ENCODE measurements at places on chromosomes 1 and 21.
A peak's percentile ranks its signal among the peaks of the same experiment; 100 is the strongest.

DNA sequence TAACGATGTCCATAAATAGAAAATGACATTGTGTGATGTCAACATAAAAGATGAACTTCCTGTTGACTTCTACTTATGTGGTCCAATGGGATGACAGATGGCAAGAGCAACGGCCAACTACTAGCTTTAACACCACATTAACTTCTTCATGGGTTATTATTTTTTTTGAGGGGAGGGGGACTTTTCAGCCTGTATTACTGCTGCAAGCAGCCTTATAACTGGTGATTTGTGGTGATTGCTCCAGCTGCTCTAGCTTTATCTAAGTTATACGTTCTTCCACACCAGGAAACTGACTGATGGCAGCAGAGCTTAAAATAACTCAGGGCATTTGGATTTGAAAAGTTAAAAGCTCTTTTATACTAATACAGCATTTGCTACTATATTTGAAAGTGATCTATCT lies 228.8 kb upstream of the B3GALT2 start:
- peak; percentile 7 for DNase-seq

DNA sequence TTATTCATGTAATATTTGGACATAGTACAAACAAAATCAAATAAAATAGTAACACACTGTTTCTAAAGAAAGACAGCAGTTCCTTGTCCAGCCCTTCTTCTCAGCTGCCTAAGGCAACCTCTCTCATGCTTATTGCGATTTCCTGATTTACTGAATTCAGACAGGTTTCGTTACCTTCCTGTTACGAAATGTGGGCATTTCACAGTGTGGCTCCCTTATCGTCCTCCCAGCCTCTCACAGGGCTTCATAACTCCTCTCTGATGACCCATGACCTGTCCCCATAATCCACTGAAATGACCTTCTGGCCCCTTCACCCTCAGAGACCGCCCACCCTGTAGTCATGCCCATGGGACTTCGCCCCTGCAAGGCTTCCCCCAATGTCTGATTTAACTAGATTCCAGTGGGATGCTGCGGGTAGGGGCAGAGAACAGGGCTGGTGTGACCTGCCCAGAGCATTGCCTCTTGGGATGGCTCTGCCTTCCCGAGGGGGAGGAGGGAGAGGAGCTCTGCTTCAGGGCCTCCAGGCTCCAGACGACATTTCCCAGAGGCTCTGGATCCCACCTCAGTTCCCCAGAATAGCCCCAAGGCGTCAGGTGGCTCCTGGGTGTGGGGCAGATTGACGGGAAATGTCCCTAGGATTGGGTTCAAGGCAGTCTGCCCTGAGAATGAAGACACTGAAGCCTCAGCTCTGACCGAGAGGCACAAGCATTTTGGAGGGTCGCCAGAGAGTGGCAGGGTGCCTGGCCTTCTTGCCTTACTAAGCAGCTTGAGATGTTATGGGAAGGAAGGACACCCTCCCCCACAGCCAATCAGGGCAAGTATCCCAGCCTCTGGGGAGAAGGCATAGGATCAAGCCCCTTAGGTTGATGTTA lies 20.6 kb downstream of the PADI2 start:
- DNase-seq: no peak

DNA sequence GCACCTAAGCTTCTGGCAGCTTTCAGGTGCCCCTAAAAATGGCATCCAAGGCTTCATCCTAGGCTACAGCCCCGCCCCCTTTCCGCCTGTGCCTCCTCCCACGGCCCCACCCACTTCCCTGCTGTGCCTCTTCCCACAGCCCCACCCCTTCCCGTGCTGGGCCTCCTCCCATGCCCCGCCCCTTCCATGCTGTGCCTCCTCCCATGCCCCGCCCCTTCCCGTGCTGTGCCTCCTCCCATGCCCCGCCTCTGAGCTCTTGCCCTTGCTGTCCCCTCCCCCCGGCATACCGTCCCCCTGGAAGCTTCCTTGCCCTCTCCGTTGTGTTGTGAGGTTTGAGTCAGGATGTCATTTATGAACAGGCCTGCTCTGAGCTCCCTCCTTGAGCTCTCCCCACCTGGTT lies 228.5 kb upstream of the AJAP1 start:
- DNase-seq: no peak

GRCh38 chr1:244454412-244454811 lies 2.7 kb upstream of the ADSS2 start:
- DNase-seq: no peak

All from NCI-H2171 treated with DMSO at 0.1 percent for 48 hours (cell line).